ENCODE measurements at places on chromosomes 3 and 15.

DNA sequence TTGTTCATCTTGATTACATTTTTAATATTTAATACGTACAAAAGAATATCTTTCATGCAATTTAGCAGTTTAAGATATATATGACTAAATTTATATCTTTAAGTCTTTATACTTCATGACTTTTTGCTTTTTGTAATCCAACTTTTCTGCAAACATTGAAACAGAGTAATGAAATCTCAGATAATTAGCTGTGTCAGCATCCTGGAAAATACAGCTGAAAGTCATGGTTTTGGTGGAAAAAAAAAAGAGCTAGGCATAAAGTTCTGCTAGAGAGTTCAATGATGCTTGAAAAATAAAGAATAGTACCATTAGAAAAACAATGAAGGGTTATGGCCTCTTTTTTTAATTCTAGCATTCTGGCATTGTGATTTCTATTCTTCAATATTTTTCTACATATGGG is 387.4 kb upstream of the ROBO2 start:
- DNase-seq = no peak

DNA sequence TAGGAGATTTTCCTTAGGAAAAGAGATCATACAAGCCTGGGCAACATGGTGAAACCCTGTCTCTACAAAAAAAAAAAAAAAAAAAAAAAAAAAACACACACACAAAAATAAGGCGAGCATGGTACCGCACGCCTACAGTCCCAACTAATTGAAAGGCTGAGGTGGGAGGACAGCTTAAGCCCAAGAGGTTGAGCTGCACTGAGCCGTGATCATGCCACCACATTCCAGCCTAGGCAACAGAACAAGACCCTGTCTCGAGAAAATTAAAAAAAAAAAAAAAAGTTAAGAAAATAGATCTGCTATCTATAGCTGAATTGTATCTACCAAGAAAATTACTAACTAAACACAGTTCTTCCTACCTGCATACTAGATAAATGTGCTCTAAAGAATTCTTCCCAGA is 7.1 kb downstream of the MSL2 start:
- DNase-seq = no peak

DNA sequence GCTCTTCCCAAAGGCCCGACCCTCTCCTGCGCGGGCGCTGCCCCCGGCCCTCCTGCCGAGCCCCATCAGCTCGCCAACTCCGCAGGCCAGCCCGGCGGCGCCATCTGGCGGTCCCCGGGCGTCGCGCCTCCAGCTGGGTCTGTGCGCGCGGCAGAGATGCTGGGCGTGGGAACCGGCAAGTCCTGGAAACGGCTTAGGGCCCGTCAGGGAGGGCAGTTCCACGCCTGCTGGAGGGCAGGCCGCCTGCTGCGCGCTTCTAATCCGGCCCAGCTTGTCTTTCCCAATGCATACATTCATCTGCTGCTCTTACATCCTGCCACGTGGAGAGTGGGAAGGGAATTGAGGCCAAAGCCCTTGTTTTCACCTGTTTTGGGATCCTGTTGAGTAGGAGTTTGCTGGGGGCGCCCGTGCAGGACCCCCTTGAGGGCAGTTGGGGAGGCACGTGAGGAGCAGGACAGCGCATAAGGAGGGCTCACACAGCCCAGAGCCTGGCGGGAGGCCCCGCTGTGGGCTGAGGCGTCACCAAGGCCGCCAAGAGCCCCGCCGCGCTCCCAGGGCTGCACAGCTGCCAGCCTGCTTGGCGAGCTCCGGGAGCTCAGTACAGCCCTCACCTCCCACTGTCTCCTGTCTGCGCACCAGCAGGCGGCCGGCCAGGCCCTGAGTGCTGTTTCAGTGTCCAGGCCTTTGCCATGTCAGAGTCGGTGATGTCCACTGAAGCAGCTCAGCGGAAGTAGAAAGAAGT is 165.6 kb downstream of the NSMCE3 start:
- peak; percentile 34 for DNase-seq

- DNase-seq = no peak
Measured at GRCh38 chr3:72386327-72387000, 461.8 kb downstream of the SHQ1 start.

DNA sequence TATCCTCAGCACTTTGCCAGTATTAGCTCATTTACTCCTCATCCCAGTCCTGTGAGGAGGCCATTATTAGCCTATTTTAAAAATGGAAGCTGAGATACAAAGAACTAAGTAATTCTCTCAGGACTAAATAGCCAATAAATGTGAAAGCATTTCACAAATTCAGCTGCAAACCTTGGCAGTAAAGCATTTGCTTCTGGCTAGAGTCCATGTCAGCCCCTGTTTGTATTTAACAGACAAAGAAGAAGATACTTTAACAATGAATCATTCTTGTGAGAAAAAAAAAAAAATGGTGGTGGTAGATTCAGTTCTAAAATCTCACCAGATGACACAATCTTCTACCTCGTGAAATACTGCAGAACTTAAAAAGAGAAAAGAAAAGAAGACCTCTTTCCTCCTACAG is 85.0 kb upstream of the CNTN6 start:
- no peak for DNase-seq

- no peak for DNase-seq
Measured at GRCh38 chr15:101295607-101296161, 636 bp upstream of the SNRPA1 start.

DNA sequence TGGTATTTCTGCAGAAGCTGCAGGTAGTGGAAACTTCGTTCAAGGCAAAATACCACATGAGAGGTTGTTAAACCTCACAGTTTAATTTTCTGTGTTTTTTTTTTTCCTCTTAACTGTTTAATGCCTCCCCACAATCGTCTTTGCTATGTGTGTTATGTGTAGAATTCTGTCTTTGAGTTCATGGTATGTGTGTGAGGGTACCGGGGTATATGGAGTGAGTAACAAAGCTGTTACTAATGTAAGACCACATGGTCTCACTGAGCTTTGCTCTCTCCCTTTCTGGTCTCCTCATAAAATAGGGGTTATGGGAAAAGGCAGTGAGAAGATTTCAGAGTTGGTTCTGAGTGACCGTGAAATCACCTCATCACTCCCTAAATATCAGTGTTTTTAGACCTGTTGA is 143.6 kb downstream of the USP13 start:
- no peak for DNase-seq

GRCh38 chr3:112377568-112378071 is 44.7 kb downstream of the CD200 start:
- no peak for DNase-seq

DNA sequence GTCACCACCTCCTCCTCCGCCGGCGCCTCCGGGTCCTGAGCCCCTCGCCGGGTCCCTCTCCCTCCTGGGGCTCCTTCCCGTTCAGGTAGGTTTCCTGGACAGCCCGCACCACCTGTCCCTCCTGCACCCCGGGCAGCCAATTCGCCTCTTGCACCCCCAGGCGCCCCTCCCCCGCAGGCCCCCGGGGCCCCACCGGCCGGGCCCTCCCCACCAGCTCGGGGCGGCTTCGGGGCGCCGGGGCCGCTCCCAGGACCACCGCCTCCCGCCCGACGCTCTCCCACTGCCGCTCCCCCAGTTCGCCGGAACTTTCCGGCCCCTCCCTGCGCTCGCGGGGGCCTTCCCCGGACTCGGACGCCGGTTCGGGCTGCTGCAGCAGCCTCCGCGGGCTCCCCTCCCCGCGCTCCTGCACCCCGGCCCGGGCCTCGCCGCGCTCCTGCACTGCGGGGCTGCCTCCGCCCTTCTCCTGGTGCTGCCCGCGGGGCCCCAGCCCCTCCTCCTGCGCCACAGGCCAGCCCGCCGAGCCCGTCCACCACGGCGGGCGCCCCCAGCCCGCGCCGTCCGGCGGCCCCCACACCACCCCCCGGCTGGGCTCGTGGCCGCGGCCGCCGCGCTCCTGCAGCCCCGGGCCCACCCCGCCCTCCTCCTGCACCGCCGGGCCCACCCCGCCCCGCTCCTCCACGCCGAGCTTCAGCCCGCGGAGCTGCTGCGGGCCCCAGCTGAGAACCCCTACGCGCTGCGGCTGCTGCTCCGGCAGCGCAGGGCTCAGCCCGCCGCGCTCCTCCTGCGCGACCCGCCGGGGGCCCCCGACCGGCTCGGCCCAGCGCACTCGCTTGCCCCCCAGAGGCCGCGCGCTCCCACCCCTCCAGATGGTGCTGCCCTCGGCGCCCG is 587 bp upstream of the TNK2 start:
- DNase-seq = peak; percentile 27

- no peak for DNase-seq
Measured at GRCh38 chr3:120652896-120653545, 29.0 kb downstream of the HGD start.

DNA sequence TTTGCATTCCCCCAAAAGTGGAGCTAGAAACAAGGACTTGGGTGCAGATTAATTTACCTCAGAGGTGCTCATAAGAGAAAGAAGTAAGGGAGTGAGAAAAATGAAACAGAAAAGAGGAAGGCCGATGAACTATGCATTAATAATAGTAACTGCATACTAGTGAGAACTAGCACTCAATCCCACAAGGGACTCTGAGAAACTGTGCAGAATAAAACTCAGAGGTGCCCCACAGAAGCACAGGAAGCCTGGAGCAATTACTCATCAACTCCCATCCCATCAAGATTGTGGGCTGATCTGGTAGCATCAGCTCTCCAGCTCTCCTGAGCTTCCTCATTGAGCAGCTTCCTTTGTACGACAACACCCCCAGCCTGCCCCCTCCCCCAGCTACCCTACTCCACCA is 50.8 kb downstream of the CLDN18 start:
- DNase-seq = no peak

- no peak for DNase-seq
Measured at GRCh38 chr3:70053293-70053692, 53.8 kb downstream of the SAMMSON start.

DNA sequence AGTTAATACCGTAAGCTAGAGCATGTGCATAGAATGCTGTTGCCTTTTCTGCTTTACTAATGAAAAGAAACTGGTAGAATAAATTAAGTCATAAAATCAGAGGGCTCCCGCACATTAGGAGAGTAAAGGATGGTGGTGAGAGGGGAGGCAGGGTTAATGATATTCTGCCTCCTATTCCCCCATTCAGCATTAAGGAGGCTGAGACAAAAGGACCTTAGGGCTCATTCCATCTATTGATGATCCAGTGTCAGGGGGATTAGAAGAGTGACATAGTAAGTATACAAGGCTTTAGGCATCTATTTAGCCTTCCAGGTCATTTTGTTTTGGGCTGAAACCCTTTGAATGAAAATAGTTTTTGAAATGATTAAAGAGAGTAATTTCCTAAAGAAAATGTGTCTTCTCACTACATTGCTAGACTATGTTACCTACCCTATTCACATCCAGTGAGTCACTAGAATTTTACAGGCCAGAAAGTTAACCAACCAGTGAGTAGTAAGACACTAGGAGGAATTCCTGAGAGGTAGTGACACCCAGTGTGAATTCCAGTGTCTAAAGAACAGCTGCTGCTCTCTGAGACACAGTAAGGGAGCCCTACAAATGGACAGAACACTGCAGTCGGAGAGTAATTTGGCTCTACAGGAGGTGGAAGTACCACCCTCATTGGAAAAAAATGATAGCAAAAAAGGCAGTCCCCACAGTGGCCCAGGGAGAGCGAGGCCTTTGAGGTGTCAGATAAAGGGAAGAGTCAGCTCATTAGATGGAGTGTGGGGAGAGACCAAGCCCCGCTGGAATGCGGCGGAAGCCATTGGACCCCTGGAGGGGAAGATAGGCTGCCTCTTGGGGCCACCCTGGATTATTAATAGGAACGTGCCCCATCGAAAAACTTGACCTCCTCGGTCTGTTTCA is 67.6 kb downstream of the TUSC7 start:
- no peak for DNase-seq

DNA sequence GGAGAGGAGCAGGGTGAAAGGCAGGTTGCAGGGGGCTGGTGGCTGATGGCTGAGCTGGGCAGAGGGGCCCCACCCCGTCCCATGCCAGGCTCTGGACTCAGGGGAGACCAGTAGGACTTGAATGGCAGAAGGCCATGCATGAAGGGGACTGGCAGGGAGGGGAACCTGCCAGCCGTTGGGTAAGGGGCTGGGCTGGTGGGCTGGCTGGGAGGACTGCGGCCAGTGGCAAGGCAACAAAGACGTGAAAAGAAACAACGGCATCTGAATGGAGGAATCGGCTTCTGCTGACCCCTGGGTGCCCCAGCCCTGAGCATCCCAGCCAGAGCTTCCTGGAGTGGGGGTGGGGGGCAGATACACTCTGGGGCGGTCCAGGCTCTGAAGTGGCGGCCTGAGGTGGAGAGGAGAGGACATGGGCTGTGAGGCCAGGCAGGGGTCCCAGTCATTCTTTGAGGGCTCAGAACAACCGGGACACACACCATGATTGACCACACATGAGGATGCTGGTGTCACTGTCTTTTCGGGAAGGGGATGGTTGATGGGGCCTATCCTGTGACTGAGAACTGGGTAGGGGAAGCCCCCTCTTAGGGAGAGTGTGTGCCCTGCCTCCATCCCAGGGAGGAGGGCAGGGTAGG is 11.7 kb downstream of the GLYCTK start:
- no peak for DNase-seq

- DNase-seq = no peak
Measured at GRCh38 chr3:147373301-147373700, 33.0 kb downstream of the ZIC4 start.

- DNase-seq = no peak
Measured at GRCh38 chr3:17390785-17391184, 351.6 kb downstream of the TBC1D5 start.

DNA sequence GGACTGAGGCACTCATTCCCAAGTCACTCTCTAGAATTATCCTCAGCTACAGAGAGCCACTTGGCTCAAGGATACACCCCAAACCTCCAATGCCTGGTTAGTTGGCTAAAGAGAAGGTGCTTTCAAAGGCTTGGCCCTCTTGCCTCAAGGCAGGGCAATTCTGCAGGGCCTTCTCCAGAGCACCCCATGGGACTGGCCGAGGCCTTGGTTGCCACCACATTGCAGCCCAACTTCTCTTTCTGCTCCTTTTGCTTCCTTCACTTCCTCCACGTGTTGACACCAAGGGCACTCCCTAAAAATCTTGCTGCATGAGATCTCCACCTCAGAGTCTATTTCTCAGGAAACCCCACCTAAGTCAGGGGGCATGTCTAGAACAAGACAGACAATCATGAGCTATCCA is 36.7 kb downstream of the MEGF11 start:
- no peak for DNase-seq

DNA sequence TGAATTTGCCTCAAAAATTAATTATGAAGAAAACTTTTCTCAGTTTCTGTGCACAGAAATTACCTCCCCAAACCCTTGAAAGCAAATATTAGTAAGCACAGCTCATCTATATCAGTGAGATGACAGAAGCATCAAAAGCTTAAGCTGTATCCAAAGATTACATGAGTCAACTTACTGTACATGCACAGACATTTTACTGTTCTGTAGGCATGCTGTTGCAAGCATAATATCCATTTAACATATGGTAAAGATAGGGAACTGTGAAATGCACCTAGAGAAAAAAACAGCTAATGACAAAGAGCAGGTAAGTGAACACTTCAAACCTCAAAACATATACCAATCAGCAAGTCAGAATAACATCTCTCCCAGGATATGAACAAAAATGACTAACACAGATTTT is 20.9 kb downstream of the SHOX2 start:
- DNase-seq = no peak

All from T-helper 9 cell (primary cell).